ENCODE measurements at places on chromosomes 16 and 17.
A peak's percentile ranks its signal among the peaks of the same experiment; 100 is the strongest.

DNA sequence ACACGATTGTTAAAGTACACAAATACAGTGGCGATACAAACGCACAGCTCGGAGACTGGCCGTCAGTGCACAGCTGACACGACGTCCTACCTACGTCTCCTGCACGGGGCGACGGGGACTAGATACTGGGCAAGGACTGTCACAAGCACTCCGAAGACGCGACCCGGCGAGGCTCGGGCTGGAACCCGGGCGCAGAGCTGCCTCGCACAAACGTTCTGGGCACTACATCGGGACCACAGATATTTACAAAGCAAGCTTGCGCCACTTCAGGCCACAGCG, 13.8 kb downstream of the SLC16A3 start:
- DNase-seq = no peak

- DNase-seq = no peak
Observed at GRCh38 chr17:44543213-44543904, 13.9 kb upstream of the FZD2 start.

GRCh38 chr17:35731239-35731916, at the start of gene RASL10B:
RASL10B (plus strand) TSS chr17:35731639; CDS start chr17:35735185, 3,546 bp downstream.
- DNase-seq = no peak

DNA sequence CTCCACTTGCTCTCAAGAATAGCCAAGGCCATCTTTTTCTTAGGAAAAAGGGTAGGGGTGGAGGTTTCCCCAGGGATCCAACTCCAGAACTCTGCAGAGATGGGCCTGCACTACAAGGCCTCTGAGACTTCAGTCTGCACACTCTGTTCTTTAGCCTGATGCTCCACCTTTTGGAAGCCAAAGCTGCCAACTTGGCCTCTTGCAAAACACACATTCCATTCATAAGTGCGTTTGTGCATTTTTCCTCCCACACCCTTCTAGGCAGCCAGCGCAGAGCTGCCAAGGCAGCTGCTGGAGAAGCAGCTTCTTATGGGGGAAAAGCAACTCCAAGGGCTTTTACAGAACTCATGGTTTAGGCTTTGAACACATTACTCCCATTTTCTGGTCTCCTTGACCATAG, 45.3 kb downstream of the REXO5 start:
- DNase-seq = no peak

DNA sequence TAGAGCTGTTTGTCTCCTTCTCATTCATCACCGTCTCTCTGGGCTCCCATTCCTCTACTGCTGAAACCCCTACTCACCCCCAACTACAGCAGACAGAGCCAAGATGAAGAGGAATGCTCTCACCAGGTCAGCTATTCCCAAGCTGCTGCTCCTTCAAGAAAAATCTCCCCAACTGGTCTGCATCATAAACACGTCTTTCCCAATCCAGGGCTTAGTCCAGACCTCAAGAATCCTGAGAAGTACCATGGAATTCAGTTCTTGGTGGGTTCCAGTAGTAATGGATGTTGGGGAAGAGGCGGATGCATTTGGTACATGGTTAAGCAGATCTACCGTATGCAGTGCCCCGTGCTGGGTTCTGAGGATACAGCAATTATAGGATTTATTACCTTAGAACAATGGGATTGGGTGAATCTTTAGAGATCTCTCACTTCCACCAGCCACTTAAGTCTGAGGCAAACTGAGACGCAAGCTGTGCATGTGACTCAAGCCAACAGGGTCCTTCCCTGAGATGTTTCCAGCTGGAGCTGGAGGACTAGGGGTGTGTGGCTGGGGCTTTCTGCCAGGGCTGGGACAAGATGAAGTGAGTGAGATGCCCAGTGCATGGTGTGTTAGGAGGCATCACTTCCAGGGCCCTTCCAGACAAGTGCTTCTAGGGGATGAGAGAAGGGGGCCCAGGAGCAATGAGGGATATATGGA, 232.7 kb upstream of the CDH5 start:
- DNase-seq = no peak

- DNase-seq = no peak
Observed at GRCh38 chr17:57289130-57289529, 32.8 kb downstream of the MSI2 start.

GRCh38 chr17:79615446-79615845, 4.6 kb upstream of the RBFOX3 start:
- no peak for DNase-seq

GRCh38 chr17:27631411-27631760, 398 bp downstream of the LGALS9 start:
- DNase-seq = no peak

GRCh38 chr16:72850853-72851252, 197.1 kb downstream of the ZFHX3 start:
- no peak for DNase-seq

GRCh38 chr16:57509231-57509923, 23.1 kb upstream of the DOK4 start:
- no peak for DNase-seq

DNA sequence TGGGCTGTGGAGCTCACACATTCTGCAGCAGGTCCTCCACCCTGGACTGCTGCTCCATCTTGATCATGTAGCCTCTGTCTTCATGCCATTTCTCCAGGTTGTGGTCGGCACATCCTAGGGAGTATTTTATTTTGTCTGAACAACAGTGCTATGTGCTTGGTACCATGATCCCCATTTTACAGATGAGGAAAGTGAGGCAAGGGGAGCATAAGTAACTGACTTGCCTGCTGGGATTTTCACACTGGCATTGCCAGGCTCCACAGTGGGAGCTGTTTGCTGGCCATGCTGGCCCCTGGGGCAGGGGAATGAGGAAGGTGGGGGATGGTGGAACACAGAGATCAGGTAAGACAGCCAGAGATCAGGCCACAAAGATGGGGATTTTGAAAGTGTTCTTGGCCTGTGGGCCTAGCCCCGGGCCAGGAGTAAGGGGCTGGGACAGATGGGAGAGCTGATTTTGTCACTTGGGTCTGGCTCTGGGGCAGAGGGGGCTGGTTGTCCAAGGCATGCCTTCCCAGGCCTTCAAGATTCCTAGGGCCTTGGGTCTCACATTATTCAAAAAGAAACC, 9.3 kb upstream of the ZNF500 start:
- DNase-seq = no peak

DNA sequence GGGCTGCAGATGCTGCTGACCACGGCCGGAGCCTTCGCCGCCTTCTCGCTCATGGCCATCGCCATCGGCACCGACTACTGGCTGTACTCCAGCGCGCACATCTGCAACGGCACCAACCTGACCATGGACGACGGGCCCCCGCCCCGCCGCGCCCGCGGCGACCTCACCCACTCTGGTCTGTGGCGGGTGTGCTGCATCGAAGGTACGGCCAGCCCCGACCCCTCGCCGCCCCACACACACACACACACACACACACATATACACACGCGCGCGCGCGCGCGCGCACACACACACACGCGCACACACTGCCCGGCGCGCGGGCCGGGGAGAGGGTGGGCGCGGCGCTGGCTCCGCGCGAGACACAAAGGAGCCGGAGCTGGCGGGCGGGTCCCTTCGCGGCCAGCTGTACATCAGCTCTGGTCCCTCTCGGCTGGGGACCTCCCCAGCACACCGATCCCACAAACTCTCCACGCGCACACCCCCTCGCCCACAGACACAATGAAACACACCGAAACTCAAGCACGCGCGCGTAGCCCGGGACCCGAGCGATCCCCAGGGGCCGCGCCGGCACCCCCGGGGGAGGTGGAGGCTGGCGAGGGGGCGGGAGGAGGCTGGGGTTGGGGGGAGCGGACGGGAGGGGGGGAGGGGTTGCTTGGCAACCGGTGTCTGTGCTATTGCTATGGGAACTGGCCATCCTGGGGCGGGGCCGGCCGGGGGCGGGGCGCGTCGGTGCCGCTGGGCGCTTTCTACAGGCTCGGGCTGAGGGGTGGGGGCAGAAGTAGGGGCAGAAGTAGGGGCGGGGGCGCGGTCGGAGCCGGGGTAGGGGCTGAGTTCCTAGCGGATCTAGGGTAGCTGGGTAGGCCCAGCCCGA, 658 bp downstream of the CACNG4 start:
- DNase-seq = no peak

GRCh38 chr17:2423271-2423670, 22.4 kb upstream of the MNT start:
- no peak for DNase-seq

- DNase-seq = no peak
Observed at GRCh38 chr17:43719578-43719977, 39.0 kb downstream of the SOST start.

- DNase-seq = peak; percentile 63
Observed at GRCh38 chr17:82297280-82297713, 20.1 kb downstream of the CD7 start.

GRCh38 chr17:30113213-30113612, 3.4 kb upstream of the NSRP1 start:
- DNase-seq = no peak

- no peak for DNase-seq
Observed at GRCh38 chr16:12062343-12063003, 85.9 kb downstream of the SNX29 start.

- no peak for DNase-seq
Observed at GRCh38 chr17:35795007-35795870, at the start of gene MMP28. MMP28 (minus strand) TSS chr17:35795641; CDS start chr17:35795377, 264 bp downstream.

DNA sequence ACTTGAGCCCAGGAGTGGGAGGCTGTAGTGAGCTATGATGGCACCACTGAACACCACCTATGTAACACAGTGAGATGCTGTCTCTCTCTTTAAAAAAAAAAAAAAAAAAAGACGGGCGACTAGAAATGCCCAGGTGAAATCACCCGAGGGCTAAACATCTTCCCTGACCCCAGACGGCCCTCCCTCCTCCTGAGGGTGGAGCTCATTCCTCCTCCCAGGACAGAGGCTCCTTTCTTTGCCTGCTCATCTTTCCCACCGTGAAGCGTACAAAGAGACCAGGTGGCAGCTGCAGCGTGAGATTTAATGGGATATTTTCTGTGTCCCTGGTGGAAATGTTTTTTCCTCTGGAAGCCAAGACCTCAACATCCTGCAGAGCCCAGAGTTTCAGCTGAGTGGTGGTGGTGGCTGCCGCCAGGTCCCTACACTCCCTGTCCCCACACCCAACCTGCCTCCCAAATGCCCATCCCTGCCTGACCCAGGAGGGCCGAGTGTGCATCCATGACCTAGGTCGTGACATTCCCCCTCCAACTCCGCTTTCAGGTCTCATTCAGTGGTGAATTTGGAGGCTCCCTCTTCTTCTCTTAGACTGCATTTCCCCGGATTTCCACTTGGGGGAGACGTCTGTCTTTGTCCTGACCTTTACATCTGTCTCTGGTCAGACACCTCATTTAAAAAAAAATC, 14.4 kb upstream of the GPRC5B start:
- DNase-seq = no peak

DNA sequence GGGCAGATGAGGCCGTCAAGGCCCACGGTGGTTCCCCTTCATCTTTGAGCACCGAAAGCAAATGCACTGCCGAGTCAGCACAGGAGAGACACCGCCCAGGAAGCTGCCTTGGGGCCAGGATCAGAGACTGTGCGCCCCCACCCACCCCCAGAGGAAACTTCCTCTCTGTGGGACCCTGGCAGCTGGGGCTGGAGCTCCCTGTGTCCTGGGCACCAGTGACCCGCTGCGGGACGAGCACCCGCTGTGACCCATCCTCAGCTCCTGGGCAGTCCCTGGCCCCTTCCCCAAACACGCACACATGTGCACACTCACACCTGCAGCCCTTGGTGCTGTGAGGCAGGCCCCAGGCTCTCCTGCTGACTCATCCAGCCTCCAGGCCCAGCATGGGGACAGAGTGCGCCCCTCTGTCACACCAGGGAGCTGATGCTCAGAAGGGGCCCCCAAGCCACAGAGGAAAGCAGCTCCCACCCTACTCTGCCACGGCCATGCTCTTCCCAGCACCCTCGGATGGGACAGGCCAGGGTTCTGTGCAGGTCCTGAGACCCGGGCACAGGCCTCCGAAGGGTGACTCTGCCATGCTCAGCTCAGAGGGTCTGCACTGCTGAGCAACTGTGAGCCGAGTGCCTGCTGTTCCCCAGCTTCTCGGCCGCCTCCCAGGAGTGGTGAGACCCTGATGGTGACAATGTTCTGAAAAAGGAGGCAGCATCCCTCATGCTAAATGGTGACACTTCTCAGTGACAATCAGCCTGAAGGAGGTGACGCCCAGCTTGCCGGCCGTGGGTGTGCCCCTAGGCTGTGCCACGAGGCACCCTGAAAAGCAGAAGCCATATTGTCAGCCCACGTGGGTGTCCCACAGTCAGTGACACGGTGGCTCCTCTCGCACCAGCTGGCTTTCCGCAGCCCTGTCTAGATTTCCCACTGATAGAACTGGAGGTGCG, 3.6 kb downstream of the PIEZO1 start:
- peak; percentile 53 for DNase-seq

All from activated CD4-positive, CD25-positive, alpha-beta regulatory T cell treated with anti-CD3 and anti-CD28 coated beads, Interleukin-2, amount 50 U/mL, for 16 hours (primary cell).